ENCODE measurements at places on chromosomes 6 and 20. TPM values are rescaled to one million over a fixed set of nuclear protein-coding genes. Genes with fewer than 3 reads are reported as not detected.

BANF2 gene
- not detected for total RNA-seq

CFAP206 gene
- 0.29 TPM for total RNA-seq

KCTD20 gene
- total RNA-seq: 83.0 TPM

C20orf141 gene
- total RNA-seq: not detected

LY6G6D gene
- total RNA-seq: not detected

RBM24 gene
- 7.9 TPM for total RNA-seq

CDSN gene
- not detected for total RNA-seq

DNA sequence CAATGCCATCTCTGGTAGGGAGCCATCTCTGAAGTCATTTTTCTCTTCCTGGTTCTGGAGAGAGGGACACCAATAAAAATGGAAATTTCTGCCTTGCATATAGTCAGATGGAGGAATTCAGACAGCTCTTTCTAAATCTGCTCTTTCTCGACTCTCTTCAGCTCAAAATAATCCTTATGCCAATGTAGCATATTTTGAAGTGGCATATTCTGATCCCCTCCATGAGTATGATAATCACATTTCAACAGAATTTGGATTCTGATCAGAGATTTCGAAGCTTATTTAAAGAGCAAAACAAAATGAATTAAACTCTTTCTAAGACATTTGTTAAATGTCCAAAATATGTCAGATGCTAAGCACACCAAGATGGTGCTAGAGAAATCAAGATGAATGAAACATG lies 267.1 kb upstream of the BTBD3 start:
- DNase-seq: no peak

- DNase-seq: no peak
Observed at GRCh38 chr6:21965016-21965415, 331.8 kb downstream of the PRL start.

DNA sequence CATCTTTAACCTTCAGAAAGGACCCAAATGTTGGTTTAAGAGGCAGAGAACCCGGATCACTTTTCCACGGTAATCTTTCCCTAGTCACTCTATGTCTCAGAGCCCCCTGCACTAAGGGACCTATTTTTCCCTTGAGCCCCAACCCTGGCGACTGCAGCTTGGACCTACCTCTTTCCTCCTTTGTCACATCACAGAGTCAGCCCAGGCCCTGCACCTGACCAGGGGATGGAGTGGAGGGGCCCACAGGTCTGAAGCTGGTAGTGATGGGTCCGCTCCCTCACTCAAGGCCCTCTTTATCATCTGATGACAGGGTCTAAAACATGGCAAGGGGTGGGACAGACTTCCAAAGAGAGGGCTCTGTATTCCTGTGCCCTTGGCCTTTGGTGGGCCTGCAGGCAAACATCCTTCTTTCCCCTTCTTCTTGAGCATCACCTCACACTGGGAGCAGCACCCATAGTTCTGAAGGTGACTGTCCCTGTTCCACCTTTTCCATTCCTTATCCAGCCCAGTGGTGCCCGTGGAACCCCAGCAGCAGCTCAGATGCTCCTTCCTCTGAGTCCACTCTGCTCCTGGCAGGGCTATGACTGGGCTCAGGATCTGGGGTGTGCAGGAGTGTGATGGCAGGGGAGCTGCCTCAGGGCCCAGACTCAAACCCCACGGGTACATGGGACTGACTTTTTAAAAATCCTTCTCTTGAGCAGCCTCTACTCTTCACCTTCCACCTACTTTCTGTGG lies 6.3 kb downstream of the RAET1L start:
- no peak for DNase-seq

- peak; percentile 31 for DNase-seq
Observed at GRCh38 chr6:30741063-30741779, 1.3 kb downstream of the FLOT1 start.

DNA sequence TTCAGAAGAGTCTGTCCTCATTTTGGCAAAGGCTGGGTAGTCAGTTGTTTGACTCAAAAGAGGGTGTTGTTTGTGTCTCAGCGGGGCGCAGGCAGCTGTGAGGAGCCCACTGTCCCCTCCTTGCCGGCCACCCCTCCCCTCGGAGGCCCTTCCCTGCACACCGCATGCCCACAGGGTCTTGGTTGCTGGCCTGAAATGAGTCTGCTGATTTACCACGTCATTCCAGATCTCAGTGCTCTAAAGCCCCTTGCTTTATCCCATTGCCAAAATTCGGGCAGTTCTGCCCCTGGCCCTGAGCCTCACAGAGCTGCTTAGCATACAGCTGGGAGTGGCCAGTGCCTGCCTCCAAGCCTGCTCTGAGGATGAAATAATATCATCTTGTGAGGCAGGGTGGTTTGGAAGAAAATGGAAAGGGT lies 220.7 kb downstream of the UST start:
- peak; percentile 79 for DNase-seq

DNA sequence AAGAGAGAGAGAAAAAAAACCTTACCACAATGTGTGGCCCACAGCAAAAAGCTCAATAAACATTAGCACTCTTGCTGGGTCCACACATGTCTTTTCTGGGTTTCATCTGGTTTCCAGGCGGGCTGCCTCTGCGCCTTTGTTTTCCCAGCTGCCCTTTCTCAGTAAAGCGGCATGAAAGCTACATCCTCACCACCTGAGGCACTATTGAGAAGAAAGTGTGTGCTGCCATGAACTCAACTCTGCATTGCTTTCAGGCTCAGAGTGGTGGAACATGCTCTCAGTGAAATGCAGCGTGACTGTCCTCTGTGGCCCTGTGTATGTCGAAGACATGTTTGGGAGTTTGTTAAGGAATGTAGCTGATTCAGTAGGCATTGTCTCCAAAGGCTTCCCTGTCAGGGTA lies 102.3 kb downstream of the LYRM2 start:
- peak; percentile 8 for DNase-seq

DNA sequence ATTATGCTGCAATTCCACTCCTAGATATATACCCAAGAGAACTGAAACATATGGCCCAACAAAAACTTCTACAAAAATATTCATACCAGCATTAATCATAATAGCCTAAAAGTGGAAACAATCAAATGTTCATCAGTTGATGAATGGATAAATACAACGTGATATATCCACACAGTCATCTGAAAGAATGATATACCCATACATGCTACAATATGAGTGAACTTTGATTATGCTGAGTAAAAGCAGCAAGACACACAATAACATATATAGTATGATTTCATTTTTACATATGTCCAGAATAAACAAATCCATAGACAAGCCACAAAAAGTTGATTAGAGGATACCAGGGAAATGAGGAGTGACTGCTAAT lies 30.7 kb downstream of the CDK19 start:
- DNase-seq: no peak

DNA sequence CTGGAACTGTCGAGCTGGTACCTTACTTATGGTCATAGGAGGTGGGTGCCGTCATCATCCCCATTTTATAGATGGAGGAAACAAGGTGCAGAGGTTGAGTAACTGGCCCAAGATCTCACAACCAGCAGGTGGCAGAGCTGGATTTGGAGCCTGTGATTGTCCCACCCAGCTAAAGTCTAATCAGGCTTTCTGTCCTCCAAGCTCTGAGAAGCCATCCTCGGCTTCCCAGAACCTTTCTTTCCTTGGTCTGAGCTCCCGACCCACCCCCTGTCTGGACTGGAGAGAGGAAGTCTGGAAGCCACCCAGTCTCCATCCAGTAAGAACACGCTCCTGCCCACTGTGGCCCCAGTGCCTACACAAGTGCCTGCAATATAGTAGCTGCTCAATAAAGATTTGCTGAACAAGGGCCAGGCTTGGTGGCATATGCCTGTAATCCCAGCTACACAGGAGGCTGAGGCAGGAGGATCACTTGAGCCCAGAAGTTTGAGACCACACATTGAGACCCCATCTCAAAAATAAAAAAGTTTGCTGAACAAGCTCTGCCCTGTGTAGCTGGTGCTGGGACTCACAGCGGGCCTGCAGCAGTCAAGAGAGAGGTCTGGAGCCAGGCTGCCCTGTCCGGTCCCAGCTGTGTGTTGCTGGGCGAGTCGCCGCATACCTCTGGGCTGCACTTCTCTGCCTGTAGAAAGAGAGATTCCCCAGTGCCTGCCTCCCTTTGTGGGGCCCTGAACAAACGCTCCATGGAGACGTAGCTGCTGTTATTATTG lies 32.5 kb upstream of the DLGAP4 start:
- DNase-seq: peak; percentile 71

- DNase-seq: no peak
Observed at GRCh38 chr6:109031416-109031815, 63.2 kb downstream of the SESN1 start.

GRCh38 chr6:78942446-78942845 lies 75.1 kb downstream of the IRAK1BP1 start:
- DNase-seq: no peak

DNA sequence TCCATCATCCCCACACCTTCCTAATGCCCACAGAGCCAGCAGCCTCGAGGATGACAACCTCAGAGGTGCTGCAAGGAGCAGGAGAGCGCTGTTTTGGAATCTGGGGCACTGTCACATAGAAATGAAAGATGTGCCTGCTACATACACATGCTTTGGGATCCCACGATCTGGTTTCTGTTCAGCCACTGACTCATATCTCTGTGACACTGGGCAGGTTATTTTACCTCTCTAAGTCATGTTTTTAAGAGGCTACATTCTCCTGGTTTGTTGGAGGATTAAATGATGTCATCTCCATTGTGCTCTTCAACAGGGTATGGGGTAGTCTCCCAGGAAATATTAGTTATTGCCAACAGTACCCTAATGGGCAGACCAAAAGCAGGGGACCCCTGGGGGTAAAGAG lies 32.6 kb upstream of the TAB2 start:
- no peak for DNase-seq

DNA sequence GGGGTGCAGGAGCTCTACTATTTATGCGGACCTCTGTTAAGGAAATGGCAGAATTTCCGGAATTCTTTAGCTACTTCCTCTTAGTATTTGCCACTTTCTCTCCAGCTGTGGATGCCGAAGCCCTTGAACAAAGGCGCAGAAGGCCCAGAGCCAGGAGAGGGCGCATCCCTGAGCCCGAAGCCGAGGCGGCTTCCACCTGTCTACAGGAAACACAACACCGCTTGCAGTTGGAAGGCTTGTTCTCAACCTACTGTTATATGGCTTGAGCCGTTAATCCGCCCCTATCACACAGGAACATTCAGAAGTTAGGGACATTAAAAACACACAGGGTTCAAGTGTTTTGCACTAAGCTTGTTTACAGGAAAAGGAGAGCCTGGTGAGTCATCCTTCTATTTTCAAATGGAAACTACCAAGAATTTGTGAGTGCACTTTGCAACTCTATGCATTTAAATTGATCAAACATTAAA lies 417.1 kb downstream of the BCKDHB start:
- DNase-seq: no peak

- peak; percentile 2 for DNase-seq
Observed at GRCh38 chr6:81894306-81894705, 141.8 kb upstream of the TENT5A start.

DNA sequence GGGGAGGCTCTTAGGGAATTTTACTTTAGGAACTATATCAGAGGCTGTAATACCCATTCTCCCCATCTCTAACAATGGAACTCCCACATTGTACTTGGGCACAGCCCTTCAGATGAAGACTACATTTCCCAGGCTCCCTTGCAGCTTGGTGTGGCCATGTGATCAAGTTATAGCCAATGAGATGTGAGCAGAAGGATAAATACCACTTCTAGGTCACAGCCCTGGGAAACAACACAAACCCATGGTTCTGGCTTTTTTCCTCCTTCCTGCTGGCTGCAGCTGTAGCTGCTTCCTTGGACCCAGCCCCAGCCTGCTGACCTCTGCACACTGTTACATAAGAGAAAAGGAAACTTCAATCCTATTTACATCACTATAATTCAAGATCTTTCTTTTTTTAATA lies 445.9 kb upstream of the JARID2 start:
- peak; percentile 97 for DNase-seq

GRCh38 chr20:48761023-48761785 lies 66.6 kb downstream of the PREX1 start:
- no peak for DNase-seq

DNA sequence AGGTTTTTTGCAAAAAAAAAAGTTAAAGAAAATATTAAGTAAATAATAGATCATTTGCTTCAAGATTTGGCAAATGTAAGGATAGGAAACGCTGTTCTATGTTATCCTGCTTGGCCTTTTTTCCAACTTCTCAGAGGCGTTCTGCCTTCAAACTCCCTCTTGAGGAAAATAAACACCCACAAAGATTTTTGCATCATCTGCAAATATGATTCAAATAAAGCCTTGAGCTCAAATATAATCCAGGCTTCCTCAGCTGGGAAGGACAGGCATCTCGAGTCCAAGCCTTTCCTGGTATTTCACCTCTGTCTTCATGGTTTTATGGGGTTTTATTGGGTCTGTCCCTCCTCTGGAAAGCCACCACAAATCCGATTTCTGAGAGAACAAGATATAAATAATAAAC lies 67.7 kb upstream of the PTPN1 start:
- no peak for DNase-seq

DNA sequence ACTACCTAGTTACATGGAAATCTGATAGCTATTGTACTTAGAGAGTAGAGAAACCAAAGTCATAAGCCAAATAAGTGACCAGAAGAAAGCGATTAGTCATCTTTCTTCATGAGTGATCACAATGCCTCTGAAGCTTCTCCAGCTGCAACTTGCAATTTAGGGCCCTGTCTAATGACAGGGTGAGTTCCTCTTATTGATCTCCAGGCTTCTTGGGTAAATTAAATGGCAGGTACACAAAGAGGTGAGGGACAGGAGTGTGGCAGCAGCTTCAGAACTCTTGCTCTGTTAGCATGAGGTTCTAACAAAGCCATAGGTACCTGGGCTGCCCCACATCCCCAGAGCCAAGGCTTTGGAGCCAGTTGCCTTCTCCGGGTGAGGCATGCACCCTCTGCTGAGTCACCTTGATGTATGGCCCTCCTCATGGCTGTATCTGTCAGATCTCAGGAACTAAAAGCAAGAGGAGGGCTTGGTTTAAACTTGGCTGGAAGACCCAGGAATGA lies 60.8 kb downstream of the PRDM1 start:
- DNase-seq: no peak

- DNase-seq: no peak
Observed at GRCh38 chr6:108677894-108678293, 117.2 kb downstream of the FOXO3 start.

DNA sequence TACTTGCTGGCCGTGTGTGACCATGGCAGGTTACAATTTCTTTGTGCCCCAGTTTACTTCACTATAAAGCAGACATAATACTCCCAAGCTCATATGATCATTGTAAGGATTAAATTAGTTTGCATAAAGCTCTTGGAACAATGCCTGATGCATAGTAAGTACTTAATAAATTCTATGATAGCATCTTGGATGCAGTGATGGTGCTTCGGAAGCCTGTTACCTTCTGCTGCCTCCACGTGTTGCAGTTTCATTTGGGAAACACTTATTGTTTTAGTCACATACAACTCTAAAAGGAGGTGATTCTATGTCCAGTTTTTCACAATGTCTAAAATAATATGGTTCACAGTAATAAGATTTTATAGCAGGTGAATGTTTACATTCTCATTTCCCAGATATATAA lies 343.9 kb downstream of the NRN1 start:
- no peak for DNase-seq
